ENCODE measurements at places on chromosomes 11 and 22.
A peak's percentile ranks its signal among the peaks of the same experiment; 100 is the strongest.

DNA sequence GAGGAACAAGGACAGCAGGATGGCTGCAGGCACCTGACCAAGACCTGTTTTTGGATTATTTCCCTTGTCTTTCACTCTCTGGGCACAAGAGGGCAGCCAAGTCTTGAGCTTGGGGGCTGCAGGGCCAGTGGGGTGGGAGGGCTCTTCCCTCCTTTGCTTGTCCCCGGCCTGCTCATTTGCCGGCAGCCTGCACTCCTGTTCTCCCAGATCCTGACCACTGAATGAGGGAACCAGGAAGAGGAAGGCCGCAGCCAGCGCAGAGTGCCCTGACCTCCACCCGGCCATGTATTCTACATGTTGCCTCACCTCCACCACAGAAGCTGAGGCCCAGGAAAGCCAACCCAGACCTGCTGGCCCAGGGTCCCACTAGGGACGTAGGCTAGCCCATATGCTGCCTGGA, 15.5 kb upstream of the NNMT start:
- DNase-seq, result peak; percentile 87

DNA sequence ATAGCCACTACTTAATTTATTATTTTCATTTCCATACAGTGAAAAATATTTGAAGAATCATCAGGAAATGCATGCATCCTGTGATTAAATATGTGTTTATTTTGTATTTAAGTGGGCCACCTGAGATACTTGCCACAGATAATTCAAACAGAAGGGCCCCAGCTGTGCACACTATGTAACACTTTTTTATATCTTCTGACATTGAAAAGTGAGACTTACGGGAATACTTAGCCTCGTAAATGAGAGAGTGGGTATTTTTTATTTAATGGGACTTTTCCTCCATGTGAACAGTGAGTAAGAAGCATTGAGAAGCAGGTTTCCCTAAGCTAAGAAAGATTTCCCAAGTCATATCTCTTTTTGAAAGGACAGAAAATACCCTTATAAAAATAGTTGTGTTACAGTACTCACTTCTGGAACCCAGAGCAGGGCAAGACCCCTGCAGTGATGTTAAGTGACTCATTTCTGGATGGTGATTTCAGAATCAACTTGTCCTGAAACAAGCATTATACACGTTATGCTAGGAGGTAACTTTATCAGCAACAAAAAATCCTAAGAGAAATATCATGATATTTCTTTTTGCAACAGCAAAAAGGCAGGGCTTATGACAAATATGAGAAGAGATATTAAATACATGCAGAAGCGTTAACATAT, 478.1 kb upstream of the CHORDC1 start:
- DNase-seq, result no peak

- DNase-seq, result peak; percentile 31
Measured at GRCh38 chr11:33735271-33736147, 714 bp downstream of the CD59 start.

- no peak for DNase-seq
Measured at GRCh38 chr11:8296038-8296649, 32.5 kb upstream of the LMO1 start.

GRCh38 chr22:21745948-21746347, 10.4 kb upstream of the YPEL1 start:
- no peak for DNase-seq

DNA sequence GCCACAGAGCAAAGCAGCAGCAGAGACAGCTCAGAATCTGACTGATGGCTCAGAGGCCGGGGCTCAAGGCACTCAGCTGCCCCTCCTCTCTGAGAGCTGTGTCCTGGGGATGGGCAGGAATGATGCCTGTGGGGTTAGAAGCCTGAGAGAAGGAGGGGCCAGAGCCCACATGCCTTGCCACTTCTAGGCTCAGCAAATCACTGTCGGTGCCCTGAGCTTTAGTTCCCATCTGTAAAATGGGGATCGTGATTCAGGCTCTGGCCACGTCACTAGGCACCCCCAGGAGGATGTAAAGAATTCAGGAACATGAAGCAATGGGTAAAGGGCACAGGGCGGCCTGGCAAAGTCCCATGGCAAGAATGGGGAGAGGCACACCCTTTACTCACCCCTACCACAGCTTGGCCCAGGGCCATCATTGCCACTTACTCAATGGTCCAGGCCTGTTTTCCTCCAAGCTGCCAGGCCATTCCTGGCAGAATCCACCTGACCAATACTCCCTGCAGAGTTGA, 3.4 kb upstream of the CDC42EP2 start:
- no peak for DNase-seq

DNA sequence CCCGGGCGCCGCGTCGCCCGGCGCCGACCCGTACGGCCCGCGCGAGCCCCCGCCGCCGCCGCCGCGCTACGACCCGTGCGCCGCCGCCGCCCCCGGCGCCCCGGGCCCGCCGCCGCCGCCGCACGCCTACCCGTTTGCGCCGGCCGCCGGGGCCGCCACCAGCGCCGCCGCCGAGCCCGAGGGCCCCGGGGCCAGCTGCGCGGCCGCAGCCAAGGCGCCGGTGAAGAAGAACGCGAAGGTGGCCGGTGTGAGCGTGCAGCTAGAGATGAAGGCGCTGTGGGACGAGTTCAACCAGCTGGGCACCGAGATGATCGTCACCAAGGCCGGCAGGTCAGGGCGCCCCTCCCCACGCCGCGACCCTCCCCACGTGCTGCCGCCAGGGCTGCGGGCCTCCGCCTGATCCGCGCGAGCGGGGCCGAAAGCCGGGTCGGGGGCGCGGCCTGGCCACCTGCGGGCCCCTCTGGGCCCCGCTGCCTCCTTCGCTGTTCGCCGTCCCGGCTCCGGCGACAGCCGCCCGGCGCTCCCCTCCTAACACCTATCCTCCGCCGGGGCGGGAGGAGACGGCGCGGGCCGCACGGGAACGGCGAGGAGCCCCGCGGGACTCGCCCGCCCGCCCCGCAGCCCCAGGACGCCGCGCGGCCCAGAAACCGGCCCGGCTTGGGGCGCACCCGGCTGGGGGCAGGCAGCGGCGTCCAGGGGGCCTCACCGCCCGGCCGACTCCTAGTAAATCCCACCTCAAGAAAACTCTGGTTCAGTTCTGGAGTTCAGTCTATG, 560 bp downstream of the TBX1 start:
- DNase-seq, result no peak

- DNase-seq, result peak; percentile 49
Measured at GRCh38 chr11:78298291-78298771, 109.6 kb downstream of the USP35 start.

- no peak for DNase-seq
Measured at GRCh38 chr11:83542861-83543260, 256.7 kb upstream of the CCDC90B start.

GRCh38 chr11:130037058-130037457, 32.6 kb upstream of the APLP2 start:
- DNase-seq, result peak; percentile 74

DNA sequence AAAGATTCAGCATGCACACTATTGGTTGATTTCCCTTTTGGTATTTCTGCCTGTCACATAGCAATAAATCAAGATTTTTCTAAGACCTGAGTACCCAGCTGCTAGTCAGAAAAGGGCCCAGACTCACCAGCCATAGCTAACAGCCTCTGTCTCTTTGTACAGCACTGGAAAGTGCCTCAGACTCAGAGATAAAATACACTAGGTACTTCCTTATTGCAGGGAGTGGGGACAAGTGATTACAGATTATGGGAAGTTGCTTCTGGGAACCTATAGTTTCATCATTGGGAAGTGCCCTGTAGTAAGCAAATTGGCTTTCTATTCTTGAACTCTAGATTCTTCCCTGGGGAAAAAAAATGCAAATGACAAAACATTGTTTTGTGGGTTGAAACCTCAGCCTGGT, at the start of gene CASP5:
Gene CASP5, minus strand, starts transcription at position 166 of the 400 bp plus-strand sequence. Its CDS starts 32 bp downstream, at position 134.
- DNase-seq, result no peak

GRCh38 chr11:99682646-99683045, 661.9 kb downstream of the CNTN5 start:
- no peak for DNase-seq

- DNase-seq, result peak; percentile 88
Measured at GRCh38 chr11:67032830-67033551, 10.1 kb downstream of the SYT12 start.

DNA sequence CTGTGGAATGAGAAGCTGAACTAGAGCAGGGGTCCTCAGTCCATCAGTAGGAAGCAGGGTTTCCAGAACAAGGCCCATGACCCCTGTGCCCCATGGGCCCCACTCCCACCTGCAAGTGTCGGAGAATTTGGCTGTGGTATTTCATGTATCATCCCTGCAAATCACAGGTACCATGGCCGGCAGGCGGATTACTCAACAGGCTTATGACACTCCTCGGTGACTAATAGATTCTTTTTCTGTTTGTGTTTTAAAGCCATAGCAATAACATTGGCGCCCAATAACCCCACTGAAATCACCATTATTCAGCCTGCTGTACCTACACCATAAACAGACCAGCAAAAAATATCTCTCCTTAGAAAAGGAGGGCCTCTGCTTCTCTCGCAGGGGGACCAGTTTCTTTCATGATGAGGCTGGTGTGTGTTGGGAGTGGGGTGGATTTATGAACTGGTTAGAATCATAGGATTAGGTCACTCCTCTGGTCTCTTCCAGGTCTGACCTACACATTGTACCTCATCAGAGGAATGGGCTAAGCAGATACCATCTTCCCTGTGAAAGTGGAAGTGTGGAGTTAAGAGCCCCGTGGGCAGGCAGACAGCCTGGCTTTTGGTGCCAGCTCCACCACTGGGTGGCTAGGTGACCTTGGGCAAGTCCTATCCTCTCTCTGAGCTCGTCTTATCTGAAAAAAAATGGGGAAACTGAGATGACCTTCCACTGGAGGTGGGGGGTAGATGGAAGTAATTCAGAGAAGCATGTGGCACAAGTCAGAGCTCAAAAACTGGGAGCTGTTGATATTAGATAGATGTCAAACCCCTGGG, 60.2 kb upstream of the WNT11 start:
- peak; percentile 65 for DNase-seq

DNA sequence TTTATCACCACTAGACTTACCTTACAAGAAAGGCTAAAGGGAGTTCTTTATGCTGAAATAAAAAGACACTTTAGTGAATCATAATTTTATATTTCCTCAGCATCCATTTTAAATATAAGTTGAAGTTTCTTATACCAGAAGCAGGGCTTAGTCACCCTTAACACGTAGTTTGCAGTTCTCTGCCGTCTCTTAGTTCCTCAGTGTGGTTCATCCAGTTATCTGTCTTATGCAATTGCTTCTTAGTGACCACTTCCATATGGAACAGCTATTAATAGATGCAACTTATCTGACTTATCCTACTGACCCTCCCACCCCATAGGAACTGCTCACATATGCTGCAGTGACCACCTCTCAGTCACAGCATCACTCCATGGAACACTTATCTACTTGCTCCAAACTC, 11.7 kb upstream of the SLC36A4 start:
- no peak for DNase-seq

- DNase-seq, result peak; percentile 75
Measured at GRCh38 chr22:37237371-37238268, 6.4 kb downstream of the RAC2 start.

- DNase-seq, result no peak
Measured at GRCh38 chr22:50139843-50140415, 30.6 kb upstream of the PANX2 start.

GRCh38 chr11:74743640-74744039, 5.0 kb upstream of the RNF169 start:
- DNase-seq, result no peak

- DNase-seq, result peak; percentile 35
Measured at GRCh38 chr22:23178512-23179254, 1.6 kb upstream of the BCR start.

GRCh38 chr11:62544581-62545436, 1.8 kb downstream of the AHNAK start:
- DNase-seq, result peak; percentile 28

DNA sequence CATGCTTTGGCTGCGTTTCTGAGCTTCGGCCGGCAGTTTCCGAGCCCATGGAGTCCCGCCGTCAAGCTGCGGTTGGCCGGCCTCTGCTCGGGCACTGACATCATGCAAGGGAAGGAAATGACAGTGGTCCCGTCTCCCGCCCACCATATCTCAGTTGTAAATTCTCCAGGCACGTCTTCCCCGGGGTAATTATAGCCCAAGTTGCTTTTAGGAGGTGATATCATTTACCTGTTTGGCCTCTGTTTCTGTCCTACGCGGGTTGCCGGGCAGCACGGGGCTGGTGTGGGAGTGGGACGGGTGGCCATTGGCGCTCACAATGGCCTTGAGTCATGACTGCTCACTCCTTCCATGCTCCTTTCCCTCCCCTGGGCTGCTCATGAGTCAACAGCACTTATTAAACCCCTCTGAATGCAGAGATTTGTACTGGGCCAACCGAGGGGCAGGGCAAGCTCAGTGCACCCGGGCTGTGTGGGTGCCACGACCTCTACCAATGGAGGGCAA, 4.2 kb upstream of the ANO1 start:
- peak; percentile 35 for DNase-seq

GRCh38 chr11:68137833-68138232, 16.6 kb upstream of the CHKA start:
- no peak for DNase-seq

DNA sequence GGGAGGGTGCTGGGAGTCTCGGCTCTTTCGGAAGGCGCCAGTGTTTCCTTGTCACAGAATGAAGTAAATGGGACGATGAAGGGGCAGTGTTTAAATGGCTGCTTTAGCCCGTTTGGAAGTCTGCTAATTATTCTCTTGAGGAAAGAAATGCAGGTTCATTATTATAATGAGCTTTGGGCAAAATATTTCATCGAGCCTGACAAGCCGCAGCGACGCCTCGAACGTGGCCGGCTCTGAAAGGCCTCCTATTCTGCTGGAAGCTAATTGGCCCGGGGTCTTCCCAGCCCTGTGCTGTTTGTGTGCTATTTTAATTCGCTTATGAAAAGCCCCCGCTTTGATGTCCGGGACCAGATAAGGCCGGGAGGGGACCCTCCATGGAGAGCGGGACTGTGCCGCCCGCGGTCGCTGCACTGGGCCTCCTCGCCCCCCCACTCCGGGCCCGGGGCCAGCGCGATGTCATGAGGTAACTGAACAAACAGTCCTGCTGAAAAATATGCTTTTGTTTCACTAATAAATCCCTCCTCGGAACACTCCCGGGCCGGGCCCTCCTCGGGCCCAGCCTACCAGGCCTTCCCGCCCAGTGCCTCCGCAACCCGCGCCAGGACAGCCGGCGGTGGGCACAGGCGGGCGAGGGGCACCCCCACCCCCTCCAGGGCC, 78.4 kb downstream of the CDKN1C start:
- peak; percentile 5 for DNase-seq
